ENCODE measurements at places on chromosomes 7 and 10.

DNA sequence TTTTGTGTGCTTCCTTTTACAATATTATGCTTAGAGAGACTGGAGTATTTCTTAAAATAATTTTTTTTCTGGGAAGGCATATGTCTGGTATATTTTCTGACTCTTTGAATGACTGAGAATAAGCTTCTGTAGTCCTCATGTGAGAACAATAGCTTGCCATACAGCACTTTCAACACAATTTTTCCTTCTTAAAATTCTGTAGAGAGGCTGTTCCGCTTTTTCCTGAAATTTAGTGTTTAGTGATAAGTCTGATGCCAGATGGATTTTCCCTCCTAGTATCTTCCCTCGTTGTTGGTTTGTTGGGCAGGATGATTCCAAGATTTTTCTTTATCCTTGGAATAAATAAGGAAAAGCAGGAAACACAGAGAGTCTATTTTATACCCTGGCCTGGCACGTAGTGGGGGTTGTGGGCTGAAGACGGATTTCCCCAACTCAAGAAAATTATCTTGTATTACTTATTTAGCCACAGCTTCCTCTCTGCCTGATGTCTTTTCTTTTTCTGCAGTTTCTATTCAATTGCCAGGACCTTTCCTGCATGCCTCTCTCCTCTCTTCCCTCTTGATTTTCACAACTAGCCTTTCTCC lies 111.2 kb downstream of the AOAH start:
- DNase-seq = no peak

DNA sequence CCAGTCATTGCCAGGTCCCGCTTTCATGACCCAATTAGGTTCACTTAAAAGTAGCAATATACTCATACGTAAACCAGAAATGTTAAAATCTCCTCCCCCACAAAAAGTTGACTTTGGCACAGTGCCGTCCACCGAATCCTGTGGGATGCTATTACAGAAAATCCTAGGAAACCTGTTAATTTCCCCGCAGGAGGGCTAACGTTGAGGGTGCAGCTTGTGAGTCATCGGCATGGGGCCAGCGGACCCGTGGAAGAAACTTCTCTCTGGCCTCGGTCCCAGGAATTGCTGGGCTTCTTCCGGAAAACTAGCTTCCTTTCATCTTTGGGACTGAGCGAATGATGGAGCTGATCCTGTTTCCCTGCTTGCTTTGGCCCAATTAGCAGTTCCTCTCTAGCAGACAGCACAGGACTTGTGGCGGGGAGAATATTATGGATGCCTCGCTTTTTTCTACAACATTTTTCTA lies 13.5 kb downstream of the CRYGN start:
- peak; percentile 98 for DNase-seq

GRCh38 chr10:62496925-62497324 lies 122.8 kb downstream of the ZNF365 start:
- no peak for DNase-seq

DNA sequence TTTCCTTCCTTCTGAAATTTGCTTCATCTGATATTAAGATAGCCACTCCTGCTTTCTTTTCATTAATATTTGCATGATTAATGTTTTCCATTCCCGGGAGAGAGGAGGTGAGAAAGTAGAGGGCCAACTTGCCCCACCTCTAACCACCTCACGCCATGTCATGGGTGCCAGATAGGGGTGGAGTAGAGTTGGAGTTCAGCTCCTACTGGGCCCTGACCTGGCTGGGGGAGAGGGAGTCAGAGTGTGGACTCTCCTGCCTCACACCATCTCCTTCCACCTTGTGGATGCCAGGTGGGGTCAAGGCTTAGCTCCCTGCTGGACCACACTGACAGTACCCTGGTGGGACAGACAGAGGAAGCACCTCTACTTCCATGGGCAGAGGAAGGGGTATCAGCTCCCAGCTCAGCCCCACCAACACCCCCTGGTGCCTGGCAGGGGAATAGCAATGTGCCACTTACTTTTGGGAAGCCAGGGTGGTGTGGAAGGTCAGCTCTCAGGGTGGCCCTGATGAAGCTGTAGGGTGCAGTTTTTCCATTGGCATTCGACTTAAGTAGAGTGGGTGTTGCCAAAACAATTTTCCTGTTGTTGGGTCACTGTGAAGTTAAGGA lies 28.0 kb downstream of the CHST12 start:
- no peak for DNase-seq

- DNase-seq = no peak
These were observed 1.4 kb upstream of the PODXL start for GRCh38 chr7:131557652-131558385.

GRCh38 chr7:54796150-54796549 lies 37.1 kb upstream of the SEC61G start:
- no peak for DNase-seq

- no peak for DNase-seq
These were observed 4.7 kb downstream of the GLI3 start for GRCh38 chr7:42232275-42232674.

DNA sequence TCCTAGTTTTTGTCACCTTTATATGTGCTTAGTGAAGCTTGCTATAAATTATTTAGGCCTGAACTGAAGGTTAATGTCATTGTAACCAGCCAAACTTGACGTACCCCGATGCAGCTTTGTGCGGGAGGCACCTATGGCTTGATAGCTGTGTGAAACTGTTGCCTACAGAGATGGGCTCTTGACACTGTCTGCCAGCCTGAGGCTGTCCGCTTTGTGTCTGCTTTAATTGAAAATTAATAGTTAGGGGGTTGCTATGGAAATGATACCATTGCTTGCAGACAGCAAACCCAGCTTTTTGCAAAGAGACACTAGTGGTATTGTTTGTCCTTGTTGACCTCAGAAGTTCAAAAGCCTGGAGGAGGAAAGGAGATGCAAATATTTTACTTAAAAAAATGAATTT lies 2.1 kb upstream of the FOXP2 start:
- no peak for DNase-seq

DNA sequence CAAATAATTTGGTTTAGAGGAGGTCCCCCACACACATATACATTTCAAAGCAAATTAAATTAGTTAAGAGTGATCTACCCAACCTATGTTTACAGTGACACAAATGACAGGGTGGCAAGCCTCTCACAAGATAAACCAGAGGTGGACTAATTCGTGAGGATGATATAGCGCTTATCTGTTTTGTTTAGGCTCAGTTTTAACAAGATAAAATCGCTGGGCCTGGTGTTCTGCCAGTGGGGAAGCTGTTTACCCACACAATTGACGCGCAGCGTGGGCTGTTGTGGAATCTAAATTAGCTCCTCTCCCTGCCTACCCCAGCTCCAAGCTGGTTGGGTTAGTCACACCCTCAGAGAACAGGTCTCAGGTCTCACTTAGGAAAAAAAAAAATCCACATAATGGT lies 16.7 kb upstream of the PLXNA4 start:
- no peak for DNase-seq

All from choroid plexus epithelial cell (primary cell).